ENCODE measurements at places on chromosomes 5 and 9.

DNA sequence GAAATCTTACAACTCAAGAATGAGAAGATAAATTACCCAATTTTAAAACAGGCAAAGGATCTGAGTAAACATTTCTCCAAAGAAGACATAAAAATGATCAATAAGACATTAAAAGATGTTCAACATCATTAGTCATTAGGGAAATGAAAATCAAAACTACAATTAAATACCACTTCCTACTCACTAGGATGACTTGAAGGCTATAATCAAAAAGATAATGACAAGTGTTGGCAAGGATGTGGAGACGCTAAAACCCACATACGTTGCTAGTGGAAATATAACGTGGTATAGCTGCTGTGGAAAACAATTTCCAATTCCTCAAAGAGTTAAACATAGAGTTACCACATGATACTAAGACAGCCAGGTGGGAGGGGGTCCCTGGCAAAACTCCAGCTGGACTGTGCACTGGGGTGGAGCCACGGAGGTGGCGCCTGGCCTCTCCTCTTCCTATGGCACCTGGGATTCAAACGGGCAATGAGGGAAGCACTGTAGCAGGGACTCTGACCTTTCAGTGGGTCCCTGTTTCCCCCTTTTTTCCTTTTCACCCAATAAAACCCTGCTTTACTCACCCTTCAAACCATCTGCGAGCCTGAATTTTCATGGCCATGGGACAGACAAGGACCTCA, 5.9 kb downstream of the ARSB start:
- DNase-seq: no peak

DNA sequence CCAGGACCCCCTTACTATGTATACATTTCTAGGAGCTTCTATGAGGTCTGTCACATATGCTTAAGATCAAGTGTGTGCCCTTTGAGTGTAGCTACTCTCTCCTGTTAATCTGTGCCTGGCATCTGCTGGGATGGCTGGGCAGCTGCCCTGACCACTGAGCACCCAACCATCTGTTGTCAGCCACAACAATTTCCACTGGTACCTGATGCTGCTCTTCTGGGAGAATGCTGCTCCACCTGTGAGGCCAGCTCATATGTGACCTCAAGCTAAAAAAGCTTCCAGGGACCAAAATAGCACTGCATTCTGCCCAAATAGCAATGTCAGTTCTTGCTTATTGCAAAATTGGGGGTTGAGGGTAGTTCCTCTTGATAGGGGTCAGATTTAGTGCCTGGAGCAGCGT, 595.6 kb downstream of the RAB3C start:
- DNase-seq: no peak

GRCh38 chr9:28207657-28208056, 634.4 kb upstream of the C9orf72 start:
- DNase-seq: no peak

GRCh38 chr9:126154182-126154827, 172.3 kb upstream of the MVB12B start:
- DNase-seq: no peak

All from CD4-positive, alpha-beta memory T cell (primary cell).